Activated CD4-positive, CD25-positive, alpha-beta regulatory T cell treated with anti-CD3 and anti-CD28 coated beads, Interleukin-2, amount 50 U/mL, for 16 hours (primary cell): ENCODE measurements at places on chromosomes 4 and X.

DNA sequence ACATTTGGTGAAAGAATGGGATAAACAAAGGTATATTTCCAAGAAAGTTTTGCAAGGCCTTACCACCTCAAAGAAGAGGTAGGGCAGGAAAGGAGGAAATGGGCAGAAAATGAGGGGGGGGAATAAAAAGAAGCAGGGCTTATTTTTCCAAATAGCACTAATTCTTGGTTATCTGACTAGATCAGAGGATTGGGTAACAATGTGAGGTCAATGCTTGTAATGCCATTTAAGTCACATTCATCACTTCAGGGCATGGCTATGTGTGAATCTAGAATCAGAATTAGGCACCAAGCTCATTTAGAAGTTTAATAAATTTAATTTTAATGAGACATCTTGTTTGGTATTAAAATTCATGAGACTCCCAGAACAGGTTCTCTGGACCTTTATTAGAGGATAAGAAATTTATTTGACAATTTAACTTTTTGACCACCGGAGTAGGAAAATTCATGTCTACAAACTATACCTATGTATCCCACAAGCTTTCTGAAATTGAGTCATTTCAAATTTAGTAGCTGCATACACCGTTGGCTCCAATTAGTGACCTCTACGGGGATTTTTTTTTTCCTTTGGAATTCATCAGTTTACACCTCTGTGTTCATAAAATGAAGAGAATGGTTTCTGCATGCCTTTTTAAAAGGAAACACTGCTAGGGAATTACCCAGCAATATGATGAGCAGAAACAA, 1.4 kb upstream of the STS start:
- DNase-seq = no peak

- no peak for DNase-seq
Observed at GRCh38 chr4:13601048-13601447, 26.5 kb downstream of the BOD1L1 start.

- peak; percentile 3 for DNase-seq
Observed at GRCh38 chrX:135596495-135596894, 76.0 kb downstream of the INTS6L start.

- DNase-seq = no peak
Observed at GRCh38 chr4:177632481-177632880, 190.2 kb upstream of the AGA start.

GRCh38 chrX:153970357-153971123, 1.1 kb downstream of the HCFC1 start:
- DNase-seq = no peak

GRCh38 chr4:181475781-181476507, 767.3 kb upstream of the TENM3 start:
- no peak for DNase-seq

GRCh38 chr4:171588051-171588545, 225.1 kb upstream of the GALNTL6 start:
- DNase-seq = no peak

DNA sequence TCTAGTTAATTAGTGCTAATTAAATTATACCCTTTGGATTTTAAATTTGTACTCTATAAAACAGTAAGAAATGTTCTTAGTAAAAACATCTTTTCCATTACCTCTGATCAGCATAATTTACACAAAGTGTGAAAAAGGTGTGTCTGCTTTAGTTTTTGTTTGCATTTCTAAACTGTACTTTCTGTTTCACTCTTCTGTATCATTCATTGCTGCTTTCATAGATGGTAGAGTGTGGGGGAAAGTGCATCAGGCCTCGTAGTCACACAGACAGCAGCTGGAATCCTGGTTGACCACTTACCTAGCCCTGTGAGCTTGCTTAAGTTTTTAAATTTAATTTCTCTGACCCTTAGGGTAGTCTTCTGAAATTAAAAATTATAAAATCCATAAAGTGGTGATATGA, 275.4 kb upstream of the PITX2 start:
- DNase-seq = no peak

GRCh38 chrX:2967998-2968909, 38.1 kb upstream of the ARSH start:
- no peak for DNase-seq

DNA sequence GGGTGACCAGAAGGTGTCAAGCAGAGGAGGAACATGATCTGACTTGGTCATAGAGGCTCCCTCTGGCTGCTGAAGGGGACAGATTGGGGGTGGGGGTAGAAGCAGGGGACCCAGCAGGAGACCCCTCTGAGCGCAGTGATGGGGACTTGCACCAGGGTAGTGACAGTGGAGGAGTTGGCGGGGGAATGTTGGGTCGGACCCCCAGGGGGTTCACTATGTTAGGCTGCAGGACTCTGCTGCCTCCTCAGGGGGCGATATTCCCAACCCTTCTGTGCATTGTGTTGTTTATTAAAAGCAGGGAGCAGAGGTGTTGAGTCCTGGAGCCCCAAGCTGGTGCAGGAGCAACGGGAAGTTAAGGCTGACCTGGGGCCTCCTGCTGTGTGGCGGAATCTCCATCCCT, 8.8 kb downstream of the WDR13 start:
- DNase-seq = no peak

DNA sequence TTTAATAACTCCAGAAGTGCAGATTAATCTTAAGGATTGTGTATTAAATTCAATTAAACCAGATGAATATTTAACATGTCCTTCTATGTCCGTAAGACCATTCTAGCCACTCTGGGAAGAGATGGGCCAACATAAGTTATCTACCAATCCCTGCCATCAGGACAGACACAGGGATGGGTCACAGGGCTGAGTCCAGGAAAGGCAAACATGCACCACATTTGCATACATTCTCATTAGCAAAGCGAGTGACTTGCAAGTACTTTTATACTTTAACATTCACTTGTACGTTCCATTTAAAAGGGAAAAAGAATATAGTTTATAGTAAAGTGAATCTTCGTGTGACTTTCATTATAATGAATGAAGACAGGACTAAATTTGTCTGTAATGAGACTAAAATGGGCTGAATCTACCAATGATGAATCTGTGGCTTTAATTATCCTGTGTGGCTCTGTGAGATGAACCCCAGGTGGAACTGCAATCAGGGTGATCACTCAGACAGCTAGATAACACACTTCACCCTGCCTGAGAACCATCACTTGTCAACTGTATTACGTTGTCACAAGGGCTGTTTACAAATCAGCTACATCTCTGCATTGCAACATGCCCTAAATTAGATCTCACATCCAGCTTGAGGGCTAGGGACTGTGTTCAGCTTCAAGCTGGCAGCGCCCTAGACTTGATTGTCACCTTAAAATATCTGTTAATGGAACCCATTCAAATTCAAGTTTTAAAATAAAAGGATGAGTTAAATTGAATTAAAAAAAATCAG, 77.2 kb downstream of the SH3KBP1 start:
- DNase-seq = no peak

- DNase-seq = no peak
Observed at GRCh38 chr4:108322497-108322896, 153.8 kb upstream of the LEF1 start.

- no peak for DNase-seq
Observed at GRCh38 chr4:145895056-145895455, 43.6 kb downstream of the ZNF827 start.

GRCh38 chrX:93985344-93986307, 311.6 kb downstream of the FAM133A start:
- DNase-seq = no peak

DNA sequence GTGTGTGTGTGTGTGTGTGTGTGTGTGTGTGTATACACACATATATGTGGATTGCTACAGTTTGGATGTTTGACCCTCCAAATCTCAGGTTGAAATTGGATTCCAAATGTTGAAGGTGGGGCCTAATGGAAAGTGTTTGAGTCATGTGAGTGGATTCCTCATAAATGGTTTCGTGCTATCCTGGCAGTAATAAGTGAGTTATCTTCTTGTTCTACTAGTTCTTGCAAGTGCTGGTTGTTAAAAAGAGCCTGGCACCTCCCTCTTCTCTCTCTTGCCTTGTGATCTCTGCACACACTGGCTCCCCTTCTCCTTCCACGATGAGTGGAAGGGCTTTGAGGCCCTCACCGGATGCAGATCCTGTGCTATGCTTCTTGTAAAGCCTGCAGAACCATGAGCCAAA, 344.1 kb downstream of the SH2D1A start:
- DNase-seq = no peak

DNA sequence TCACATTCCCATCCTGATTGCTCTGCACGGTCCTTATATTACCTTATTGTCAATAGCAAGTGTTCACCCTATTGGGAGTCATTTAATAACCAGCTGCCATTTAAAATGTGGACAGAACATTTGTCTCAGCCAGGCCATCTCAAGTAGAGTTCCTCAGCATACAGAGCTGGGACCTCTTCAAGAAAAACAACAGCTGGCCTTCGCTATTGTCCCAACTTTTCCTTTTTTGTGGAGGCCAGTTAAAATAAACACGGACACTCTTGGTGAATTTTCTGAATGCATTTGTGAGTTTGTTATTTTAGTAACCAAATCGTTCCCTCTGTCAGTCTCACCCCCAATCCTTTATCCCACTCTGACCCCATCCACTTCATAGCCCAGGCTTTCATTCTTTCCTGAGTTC, 395.3 kb upstream of the PITX2 start:
- DNase-seq = no peak
